Stimulated activated naive CD4-positive, alpha-beta T cell treated with Interleukin-2 at 50 U/mL for 16 hours (primary cell): ENCODE measurements at places on chromosomes 5 and 9.

GRCh38 chr5:122719991-122720746 lies 54.7 kb upstream of the SNX2 start:
- DNase-seq: no peak

DNA sequence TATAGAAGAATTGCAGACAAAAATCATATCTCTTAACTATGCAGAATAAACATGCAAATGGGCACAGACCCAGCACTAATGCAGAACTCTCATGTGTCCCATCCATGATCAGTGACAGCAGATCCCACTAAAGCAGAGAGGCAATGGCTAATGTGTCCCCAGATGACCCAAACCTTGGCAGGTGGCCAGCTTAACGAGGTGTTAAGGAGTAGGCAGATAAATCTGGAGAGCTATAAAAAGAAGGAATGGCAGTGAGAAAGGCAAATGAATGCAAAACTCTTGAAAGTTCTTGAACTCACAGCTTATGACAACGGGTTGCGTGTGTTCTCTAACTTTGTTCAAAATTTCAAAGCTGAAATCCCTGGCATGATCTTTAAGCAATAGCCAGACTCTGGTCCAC lies 265.4 kb downstream of the RASEF start:
- DNase-seq: no peak

DNA sequence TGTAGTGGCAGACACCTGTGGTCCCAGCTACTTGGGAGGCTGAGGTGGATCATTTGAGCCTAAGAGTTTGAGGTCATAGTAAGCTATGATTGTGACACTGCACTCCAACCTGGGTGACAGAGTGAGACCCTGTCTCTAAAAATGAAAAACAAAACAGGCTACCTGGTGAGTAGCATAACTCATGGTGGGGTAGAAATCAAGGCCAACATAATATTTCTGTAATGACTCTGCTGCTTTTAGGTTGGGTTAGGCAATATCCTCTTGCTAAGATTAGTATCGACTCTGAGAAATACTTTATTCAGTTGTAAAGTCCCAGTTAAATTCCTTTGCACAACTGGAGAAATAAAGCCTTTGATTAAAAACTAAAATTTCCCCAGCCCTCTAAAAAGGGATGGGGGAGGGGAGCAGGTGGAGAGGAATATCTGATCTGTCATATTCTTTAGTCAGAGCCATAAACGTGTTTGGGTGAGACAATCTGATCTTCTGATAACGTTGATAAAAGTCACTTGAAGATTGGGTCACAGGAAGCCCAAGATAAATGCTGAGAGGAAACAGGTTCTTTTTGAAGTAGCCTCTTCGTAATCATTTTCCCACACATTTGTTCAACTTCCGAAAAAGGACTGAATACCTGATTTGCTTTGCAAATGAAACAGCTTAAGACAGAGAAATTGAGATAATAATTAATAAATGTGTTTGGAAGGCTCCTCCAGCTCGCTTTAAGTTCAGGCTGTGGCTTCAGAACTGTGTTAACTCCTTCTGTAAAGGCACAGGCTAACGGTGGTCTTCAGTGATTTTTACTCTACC lies 14.9 kb downstream of the IL4 start:
- no peak for DNase-seq

DNA sequence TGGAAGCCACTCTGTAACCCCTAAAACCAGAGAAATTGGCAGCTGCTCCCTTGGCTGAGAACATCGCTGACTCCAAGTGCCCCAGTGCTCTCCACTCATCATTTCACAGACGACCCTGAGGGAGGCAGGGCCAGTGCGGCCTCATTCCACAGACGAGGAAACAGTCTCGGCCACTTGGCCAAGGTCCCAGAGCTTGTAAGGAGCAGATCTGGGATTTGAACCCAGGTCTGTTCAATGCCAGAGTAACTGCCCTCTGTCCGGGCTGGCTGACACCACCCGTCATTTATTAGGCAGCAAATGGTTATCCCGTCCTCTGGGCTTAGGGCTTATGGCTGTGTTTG lies 19.9 kb upstream of the IER5L start:
- no peak for DNase-seq

DNA sequence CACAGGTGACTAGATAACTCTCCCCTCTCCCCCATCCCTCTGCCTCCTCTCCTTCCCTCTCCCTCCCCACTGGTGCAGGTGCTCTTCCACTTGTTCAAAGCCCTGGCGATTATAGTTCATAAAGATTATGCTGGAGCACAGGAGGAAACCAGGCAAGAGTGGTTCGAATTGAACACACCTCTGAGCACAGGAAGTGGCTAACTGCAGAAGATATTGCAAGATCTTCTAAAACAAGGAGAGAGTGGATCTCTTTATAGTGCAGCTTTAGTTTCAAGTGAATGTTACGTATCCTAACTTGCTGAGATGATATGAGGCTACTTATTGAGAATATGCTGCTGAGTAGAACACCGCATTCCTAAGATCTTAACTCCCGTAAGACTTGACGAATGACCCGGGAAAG lies 178.4 kb downstream of the GOLPH3 start:
- no peak for DNase-seq

DNA sequence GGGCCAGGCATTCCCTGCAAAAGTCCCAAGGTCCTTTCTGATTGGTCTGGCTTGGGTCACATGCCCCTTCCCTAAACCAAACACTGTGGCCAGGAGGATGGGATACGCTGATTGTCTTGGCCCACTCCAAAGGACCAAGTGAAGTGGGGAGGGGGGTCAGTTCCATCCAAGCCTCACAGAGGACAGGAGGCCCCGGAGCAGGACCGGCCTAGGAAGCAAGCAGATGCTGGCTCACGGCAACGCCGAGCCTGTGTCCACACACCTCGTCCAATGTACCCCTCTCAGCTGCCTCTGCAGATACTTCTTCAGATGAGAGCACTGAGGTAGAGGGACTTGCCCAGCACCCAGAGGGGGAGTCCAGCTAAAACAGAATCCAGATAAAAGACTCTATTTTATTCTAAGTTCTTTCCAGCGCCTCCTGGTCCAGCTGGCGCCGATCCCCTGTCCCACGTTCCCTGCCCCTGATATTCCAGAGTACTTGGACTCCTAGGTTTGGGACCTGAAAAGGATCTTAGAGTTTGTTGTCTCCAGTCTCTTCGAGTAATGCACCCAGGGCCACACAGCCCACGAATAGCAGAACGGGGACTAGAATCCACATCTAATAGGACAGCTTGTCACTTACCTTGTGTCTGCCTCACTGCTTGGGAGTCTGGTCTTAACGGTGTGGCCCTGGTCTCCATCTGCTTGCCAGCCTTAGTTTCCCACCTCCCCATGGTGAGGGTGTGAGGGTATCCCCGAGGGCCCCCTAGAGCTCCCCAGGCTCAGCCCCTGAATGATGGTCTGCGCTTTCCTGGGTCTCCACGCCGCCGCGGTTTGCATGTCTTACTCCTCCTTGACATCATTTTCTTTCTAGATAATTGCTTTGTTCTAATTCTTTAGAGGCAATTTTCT lies 72.4 kb upstream of the UNC5A start:
- no peak for DNase-seq

DNA sequence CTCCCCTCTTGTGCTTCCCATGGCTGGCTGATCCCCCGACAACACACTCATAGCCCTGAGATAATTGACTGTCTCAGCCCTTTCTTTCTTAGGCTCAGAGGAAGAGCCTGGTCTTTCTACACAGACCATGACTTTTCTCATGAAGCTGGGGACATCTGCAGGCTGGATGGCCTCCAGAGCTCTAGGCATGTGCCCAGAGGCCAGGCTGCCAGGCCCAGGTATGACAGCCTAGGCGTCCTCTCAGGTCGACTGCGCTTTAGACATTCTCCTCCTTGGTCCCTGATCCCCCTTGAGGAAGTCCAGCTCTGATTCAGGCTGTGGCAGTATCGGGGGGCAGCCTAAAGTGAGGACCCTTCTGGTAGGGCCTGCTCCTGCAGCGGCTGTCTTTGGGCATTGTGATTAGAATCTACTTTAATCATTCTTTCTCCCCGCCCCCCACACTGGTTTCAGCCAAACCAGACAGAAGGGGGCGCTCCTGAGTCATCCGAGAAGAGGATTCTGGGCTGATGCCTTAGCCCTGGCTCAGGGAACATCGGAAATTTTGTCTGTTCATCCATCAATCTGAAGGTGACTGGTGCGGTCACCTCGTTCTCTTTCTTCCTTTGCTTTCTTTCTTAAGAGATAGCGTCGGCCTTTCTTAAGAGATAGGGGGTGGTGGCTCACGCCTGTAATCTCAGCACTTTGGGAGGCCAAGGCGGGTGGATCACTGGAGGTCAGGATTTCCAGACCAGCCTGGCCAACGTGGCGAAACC lies 66.5 kb upstream of the HSPA9 start:
- DNase-seq: peak; percentile 63

GRCh38 chr5:179315356-179315890 lies 29.8 kb downstream of the ADAMTS2 start:
- DNase-seq: no peak

- no peak for DNase-seq
Measured at GRCh38 chr5:74148321-74148720, 492.2 kb downstream of the ENC1 start.

GRCh38 chr5:15664961-15665360 lies 165.0 kb downstream of the FBXL7 start:
- DNase-seq: no peak

DNA sequence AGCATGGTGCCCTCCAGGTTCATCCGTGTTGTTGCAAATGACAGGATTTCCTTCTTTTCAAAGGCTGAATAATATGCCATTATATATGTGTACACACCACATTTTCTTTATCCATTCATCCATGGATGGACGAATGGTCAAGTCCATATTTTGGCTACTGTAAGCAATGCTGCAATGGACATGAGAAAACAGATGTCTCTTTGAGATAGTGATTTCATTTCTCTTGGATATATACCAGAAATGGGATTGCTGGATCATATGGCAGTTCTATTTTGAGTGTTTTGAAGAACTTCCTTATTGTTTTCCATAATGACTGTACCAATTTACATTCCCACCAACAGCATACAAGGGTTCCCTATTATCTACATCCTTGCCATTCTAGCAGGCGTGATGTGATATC lies 67.9 kb downstream of the TEK start:
- DNase-seq: no peak

DNA sequence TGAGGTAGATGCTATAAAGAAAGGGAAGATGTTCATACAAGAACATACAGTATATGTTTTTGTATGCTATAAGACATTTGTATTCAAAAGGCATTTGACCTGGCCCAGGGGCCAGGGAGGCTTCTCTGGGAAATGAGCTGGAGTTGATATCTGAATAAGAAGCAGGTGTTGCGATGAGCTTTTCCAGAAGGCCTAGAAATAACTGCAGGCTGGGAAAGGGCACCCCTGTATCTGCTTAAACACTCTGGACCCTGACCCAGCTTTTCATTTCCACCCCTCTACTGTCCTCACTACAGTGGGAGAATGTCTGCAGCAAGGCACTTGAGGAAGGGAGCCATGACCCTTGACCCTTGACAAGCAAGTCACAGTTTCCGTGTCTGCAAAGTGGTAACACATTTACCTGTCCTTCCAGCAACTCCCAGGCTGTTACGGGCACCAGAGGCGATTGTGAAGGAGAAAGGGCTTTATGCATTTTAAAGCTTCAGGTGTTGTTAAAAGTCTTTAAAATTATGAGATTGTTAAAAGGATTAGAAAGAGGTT lies 88.2 kb upstream of the PANK3 start:
- no peak for DNase-seq
